Activated T-helper 2 cell treated with anti-CD3 and anti-CD28 coated beads, Interferon-gamma antibody, Interleukin-2, Interleukin-4, amounts not matched to agents 10 μg/mL and 5 μg/mL and 100 μg/mL, durations not matched to agents 14 hours and 24 hours and 36 hours (primary cell): ENCODE measurements at places on chromosomes 1 and 21. TPM values are rescaled to one million over a fixed set of nuclear protein-coding genes. Genes with fewer than 3 reads are reported as not detected.

FNBP1L gene
- 0.32 and 0.37 TPM in 2 replicates for total RNA-seq

DNA sequence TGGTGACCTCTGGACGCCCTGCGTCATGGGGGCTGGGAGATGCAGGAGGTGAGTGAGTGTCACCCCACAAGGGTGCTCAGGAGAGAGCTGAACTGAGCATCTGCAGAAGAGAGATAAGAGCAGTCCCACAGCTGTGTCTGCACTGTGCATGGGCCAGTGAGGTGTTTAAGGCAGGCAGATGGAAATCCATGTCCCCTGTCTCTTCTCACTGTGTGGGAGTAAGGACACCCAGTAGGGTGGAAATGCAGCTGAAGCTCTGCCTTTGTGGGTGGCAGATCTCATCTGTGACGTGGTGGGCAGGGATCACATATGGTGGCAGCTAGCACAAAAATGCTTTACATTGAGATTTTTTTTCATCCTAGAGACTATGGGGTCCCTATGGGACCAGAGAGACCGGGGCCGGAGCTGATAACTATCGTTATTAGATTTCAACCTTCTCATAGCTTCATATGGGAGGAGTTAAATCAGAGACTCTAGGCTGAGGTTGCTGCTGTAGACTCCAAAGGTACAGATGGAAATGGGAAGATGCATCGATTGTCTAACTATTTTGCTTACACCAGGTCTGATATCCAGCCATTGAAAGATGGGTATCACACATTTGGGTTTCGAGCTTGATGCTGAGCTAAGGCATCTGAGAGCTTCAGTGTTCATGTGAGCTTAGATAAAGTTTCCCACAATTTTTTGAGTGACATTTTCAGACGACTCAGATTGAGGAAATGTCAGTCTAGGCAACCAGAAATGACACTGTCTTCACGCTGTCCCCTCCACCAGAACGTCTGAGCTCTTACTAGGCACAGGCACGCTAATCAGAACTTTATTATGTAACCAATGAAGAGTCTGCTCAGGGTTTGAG lies 65.3 kb upstream of the PSEN2 start:
- DNase-seq: no peak

DNA sequence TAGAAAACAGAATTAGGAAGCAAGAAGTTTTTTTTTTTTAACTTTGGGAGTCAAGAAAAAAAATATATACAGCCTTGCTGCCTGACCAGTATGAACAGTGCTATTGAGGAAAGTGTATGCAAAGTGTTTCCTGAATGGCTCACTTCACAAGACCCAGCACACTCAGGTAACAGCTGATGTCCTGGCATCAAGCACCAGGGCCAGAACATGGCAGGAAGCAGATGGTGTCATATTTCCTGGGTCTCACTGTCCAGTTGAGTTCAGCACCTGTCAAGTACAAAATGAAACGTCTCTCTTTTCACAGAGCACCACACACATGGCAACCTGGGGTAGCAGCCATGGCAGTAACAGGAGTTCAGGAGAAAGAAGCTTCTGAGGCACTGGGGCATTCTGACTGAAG lies 372.3 kb downstream of the TTLL7 start:
- DNase-seq: no peak

DNA sequence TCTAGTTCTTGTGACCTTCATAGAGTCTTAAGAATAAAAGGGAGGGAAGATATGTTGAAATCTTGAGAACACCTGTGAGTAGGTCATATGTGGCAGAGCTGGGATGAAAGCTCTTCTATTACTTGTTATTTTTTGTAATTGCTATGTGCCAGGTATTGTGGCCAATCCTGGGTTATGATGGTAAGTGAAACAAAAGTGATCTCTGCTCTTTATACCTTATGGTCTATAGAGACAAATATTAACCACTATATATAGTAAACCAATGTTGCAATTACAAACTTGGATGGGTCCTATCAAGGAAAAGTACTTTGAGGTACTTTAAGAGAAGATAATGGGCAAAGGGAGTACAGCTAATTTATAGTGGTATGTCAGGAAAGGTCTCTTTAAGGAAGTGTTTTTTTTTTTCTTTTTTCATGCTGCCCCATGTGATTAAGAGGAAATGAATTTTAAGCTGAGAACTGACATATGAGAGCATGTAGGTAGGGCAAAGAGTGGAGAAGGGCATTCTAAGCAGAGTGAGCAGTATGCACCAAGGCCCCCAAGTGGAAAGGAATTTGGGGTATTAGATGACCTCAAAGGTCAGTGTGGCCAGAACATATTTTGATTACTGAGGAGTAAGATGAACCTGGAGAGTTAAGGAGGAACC lies 43.3 kb downstream of the POU2F1 start:
- no peak for DNase-seq

- DNase-seq: no peak
Observed at GRCh38 chr21:31337996-31338907, 5.8 kb downstream of the TIAM1 start.

DNA sequence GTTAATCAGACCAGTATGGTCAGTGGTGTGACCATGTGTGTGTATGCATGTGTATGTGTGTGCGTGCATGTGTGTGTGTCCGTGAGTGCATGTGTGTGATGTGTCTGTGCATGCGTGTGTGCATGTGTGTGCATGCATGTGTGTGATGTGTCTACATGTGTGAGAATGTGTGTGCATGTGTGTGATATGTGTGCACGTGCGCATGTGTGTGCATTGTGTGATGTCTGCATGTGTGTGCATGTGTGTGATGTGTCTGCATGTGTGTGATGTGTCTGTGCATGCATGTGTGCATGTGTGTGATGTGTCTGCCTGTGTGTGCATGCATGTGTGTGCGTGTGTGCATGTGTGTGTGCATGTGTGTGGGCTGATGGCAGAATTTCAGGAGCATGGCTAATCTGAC lies 58.2 kb downstream of the SIK1 start:
- no peak for DNase-seq
